ENCODE measurements at places on chromosomes 6 and 20. TPM values are rescaled to one million over a fixed set of nuclear protein-coding genes. Genes with fewer than 3 reads are reported as not detected.

Gene NRSN1
- 0.68 TPM for total RNA-seq

Gene LAMP5
- total RNA-seq, result 0.32 TPM

Gene FUT9
- total RNA-seq, result under 0.01 TPM

Gene AKAP7
- 9.6 TPM for total RNA-seq

Gene PSORS1C1
- total RNA-seq, result 17.2 TPM

Gene SMLR1
- not detected for total RNA-seq

Gene CPNE5
- total RNA-seq, result 3.0 TPM

Gene PRPF6
- total RNA-seq, result 55.7 TPM

Gene PLA2G7
- total RNA-seq, result 0.14 TPM
